ENCODE measurements at places on chromosomes 6 and 20.

- DNase-seq, result no peak
Observed at GRCh38 chr20:49104365-49104648, 58.2 kb downstream of the CSE1L start.

DNA sequence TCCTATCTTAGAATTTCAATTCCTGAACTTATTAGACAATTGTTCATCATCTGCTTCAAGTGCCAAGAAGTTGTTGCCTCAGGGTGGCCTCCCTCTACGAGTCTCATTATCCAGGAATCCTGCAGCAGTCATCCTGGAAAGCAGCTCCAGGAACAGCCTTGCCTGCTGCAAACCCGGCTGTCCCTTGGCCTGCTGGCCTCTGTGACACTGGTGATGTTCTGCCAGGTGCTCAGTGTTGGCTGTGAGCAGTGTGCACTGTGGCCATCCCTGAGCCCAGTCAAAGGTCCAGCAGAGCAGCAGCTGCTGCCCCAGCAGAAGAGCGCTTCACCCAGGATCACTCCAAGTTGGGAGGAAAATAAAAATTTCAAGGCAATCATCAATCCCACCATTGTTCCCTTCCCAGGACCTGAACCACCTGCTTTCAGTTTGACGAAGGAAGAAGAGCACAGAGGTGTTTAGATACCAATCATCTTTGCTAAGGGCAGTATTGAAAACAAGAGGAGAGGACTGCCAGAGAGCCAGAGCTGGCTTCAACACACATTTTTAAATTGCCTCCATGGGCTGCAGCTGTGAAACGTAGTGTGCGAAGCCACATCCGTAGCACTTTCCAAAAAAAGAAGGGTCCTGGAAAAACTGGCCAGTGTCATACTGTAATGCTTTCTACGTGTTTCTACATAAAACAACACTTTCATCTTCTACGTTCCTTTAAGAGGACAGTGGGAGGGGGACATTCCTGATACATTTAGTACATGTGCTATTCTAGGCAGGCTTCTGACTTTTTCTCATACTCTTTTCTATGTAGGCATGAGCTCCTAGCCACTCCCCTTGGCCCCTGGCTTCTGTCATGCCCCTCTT is 7.2 kb upstream of the FAM50B start:
- peak; percentile 87 for DNase-seq

- DNase-seq, result no peak
Observed at GRCh38 chr6:125931733-125932450, 24.7 kb upstream of the HINT3 start.

DNA sequence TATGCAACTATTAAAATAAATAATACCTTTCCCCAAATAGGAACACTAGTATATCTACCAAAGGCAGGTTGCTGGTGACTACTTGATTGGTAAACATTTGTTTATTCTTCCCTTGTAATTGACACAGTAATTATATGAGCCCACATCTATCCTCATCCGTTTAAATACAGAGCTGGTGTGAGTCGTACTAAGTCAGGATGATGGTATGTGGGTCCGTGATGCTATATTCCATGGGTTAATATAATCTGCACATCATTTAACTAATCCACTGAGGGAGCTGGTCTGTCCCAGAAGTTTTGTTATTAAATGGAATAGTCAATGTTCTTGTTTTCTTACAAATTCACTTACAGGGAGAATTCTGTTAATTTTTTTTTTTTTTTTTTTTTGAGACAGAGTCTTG is 164.0 kb upstream of the AGPAT4 start:
- DNase-seq, result no peak

DNA sequence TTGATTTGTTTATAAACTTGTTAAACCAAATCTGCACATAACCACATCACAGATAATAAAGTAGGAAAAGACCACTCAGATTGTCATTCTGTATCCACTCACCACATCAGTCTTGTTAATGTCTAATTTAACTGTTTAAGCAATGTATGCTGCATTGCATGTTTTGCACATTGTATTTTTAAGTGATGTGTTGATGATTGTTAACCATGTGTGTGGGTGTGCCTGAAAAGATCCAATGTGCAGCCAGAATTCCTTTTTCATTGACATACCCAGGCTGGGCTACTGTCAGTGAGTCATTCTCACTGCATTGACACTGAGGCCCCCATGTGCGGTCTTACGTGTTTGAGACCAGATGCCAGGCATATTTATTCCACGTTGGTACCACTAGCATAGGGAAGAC is 167.3 kb downstream of the TRMT11 start:
- peak; percentile 44 for DNase-seq

DNA sequence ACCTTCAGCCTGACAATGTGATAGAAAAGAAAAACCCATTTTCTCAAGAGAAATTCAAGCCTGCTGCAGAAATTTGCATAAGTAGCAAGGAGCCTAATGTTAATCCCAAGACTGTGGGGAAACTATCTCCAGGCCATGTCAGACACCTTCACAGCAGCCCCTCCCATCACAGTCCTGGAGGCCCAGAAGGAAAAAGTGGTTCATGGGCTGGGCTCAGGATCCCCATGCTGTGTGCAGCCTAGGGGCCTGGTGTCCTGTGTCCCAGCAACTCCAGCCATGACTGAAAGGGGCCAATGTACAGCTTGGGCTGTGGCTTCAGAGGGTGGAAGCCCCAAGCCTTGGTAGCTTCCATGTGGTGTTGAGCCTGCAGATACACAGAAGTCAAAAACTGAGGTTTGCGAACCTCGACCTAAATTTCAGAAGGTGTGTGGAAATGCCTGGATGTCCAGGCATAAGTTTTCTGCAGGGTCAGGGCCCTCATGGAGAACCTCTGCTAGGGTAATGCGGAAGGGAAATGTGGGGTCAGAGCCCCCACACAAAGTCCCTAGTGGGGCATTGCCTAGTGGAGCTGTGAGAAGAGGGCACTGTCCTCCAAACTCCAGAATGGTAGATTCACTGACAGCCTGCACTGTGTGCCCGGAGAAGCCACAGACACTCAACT is 11.8 kb downstream of the ZBTB9 start:
- no peak for DNase-seq

DNA sequence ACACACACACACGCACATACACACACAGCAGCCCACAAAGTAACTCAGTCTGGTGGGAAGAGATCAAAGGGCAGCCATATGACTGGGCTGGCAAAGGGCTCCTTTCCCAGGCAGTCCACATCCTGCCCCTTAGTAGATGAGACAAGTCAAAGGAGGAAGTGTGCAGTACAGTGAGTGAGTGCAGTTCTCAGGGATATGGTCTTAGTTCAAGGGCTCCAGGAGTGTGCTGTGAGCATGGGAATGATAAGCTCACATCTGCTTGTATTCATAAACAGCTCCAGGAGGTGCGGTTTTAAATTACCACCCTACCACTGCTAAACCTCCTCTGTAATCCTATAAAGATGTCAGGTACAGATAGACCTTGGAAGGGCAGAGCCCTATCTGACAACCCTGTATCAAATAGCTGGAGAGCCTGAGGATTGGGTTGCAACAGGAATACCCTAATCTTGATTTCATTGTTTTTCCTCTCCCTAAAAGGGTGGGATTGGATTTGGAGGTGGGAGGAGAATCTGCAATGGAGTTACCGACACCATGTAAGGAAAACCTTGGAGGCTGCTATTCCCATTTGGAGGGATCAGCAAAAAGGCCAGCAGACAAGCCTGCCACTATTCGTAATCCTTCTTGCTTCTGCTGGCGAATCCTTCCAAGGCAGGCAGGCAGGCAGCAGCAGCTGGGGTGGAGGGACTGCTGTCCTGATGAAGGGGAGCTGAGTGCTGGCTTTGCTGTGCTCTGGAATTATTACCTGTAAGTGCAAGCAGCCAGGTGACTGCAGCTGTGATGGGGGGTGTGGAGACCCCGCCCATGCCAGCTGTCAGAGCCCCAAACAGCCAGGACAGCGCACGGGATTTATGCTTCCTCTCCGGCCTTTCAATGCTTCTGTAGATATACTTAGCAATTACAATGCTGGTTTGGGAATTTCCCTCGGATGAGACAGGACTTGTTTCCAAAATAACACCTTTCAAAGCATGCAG is 342.7 kb downstream of the PRL start:
- peak; percentile 13 for DNase-seq

GRCh38 chr20:33689973-33690372 is 3.8 kb upstream of the E2F1 start:
- DNase-seq, result no peak

- DNase-seq, result no peak
Observed at GRCh38 chr6:26104457-26105108, 17.4 kb downstream of the HFE start.

- peak; percentile 33 for DNase-seq
Observed at GRCh38 chr6:111737065-111737521, 131.4 kb upstream of the TRAF3IP2 start.

- peak; percentile 34 for DNase-seq
Observed at GRCh38 chr6:144223686-144224085, 61.4 kb upstream of the UTRN start.

DNA sequence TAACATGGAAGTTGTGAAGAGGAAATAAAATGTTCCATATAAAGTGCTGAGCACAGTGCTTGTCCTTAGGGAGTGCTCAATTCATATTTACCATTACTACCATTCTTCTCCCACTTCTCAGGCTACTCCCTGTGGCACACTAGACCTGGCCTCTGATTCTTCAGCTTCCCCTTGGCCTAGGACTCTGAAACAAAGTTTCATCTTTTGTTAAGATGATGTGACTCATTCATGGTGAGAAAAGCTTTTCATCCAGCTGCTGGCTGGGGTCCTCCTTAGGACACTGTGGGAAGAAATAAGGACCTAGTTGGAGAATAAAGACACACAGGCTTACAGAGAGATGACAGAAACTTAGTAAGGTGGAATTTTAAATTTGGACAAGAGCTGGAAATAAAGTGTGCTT is 314.8 kb downstream of the CDC5L start:
- DNase-seq, result no peak

DNA sequence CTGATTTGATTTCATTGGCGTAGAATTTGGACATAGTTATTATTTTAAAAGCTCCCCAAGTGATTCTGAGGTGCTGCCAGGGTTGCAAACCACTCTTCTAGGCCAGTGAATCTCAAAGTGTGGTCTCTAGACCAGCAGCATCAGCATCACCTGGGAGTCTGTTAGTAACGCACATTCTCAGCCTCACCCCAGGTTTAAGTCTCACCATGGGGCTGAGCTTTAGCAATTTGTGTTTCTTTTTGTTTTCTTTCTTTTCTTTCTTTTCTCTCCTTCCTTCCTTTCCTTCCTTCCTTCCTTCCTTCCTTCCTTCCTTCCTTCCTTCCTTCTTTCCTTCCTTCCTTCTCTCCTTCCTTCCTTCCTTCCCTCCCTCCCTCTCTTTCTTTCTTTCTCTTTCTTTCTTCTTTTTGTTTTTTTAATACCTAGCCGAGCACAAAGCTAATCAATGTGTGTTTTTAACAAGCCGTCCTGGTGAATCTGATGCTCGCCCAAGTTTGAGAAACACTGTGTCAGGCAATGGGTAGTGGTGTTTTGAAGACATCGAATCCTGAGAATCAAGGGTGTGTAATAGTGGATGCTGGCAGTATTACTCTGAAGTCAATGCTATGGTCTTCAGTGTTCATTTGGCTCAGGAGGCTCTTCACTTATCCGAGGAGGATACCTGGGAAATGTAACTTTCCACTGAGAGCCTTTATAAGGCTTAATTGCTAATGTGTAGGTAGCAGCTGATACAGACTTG is 104.9 kb downstream of the SLX4IP start:
- no peak for DNase-seq

All from AG20443 (cell line).